IMR-90 (cell line): ENCODE measurements at places on chromosomes 4 and X. TPM values are rescaled to one million over a fixed set of nuclear protein-coding genes. Genes with fewer than 3 reads are reported as not detected.

The CCKAR gene
- total RNA-seq = not detected in 2 replicates

The KCND1 gene
- 0.28 and 0.36 TPM in 2 replicates for total RNA-seq

The GPRASP2 gene
- 23.6 and 24.7 TPM in 2 replicates for total RNA-seq

The PCDH11X gene
- under 0.01 TPM in 1 of 2 replicates, not detected in the other for total RNA-seq

The FRAS1 gene
- under 0.01 TPM in 2 replicates for total RNA-seq

The RHOXF1 gene
- total RNA-seq = not detected in 2 replicates

The ERAS gene
- total RNA-seq = not detected in 2 replicates

The HOPX gene
- 1.3 and 1.7 TPM in 2 replicates for total RNA-seq

The PPP2R2C gene
- total RNA-seq = not detected in 2 replicates

The NPY1R gene
- under 0.01 TPM in 2 replicates for total RNA-seq

The PASD1 gene
- not detected in 2 replicates for total RNA-seq

The FAM53A gene
- total RNA-seq = 1.9 and 2.0 TPM in 2 replicates

The IL9R gene
- not detected in 2 replicates for total RNA-seq

The CSAG1 gene
- total RNA-seq = not detected in 2 replicates

The NMU gene
- not detected in 2 replicates for total RNA-seq

The GPR119 gene
- not detected in 2 replicates for total RNA-seq

The CXCL9 gene
- not detected in 2 replicates for total RNA-seq

The REELD1 gene
- total RNA-seq = not detected in 2 replicates

The F11 gene
- not detected in 2 replicates for total RNA-seq

The TBC1D25 gene
- total RNA-seq = 8.3 and 11.3 TPM in 2 replicates

The RNF150 gene
- total RNA-seq = 10.6 and 18.1 TPM in 2 replicates

The TASL gene
- total RNA-seq = not detected in 2 replicates

The PDGFC gene
- 90.7 and 105 TPM in 2 replicates for total RNA-seq

The ENAM gene
- under 0.01 and 0.28 TPM in 2 replicates for total RNA-seq

The GUCY1A1 gene
- total RNA-seq = 0.28 and 0.54 TPM in 2 replicates

The JCHAIN gene
- total RNA-seq = 0.72 and 0.83 TPM in 2 replicates

The VMA21 gene
- total RNA-seq = 28.5 and 49.4 TPM in 2 replicates

The AFAP1 gene
- 48.2 and 60.3 TPM in 2 replicates for total RNA-seq

The PLS3 gene
- 252 and 370 TPM in 2 replicates for total RNA-seq

The DCAF12L1 gene
- not detected in 2 replicates for total RNA-seq

The SPANXC gene
- total RNA-seq = not detected in 2 replicates

The GLRA3 gene
- total RNA-seq = not detected in 2 replicates

The ODAPH gene
- not detected in 2 replicates for total RNA-seq

The STPG2 gene
- not detected in 2 replicates for total RNA-seq

The IL21 gene
- total RNA-seq = not detected in 2 replicates

The PABPC1L2B gene
- total RNA-seq = not detected in 2 replicates

The ODAM gene
- not detected in 2 replicates for total RNA-seq

The FRMD7 gene
- not detected in 2 replicates for total RNA-seq

The RASL11B gene
- total RNA-seq = 0.18 and 0.28 TPM in 2 replicates

The RPA4 gene
- total RNA-seq = 1.9 and 2.5 TPM in 2 replicates

The GAGE2A gene
- total RNA-seq = not detected in 2 replicates

The CENPVL2 gene
- not detected in 2 replicates for total RNA-seq
